Pancreas (tissue), 10 donors: ENCODE measurements at places on chromosomes 5 and 9. TPM values are rescaled to one million over a fixed set of nuclear protein-coding genes. Genes with fewer than 3 reads are reported as not detected.

GRCh38 chr9:87180361-87180760 lies 233.1 kb upstream of the GAS1 start:
- DNase-seq, result no peak

GRCh38 chr5:75993183-75993582 lies 90.0 kb upstream of the SV2C start:
- DNase-seq, result no peak

DNA sequence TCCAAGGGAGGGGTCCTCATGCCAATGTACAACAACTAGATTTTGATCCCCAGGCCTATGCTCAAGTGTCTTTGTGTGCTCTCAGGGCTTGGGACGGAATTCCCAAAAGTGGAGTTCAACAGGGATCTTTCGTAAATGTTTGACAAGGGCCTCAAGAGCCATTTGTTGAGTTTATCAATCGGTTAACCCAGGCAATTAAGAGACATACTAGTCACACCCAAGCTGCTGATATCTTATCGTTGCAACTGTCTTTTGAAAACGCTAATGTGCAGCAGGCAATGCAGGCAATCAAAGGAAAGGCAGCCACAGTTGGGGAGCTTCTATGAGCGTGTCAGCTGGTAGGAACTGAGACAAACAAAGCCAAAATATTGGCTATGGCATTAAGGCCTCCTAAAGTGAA lies 161.2 kb downstream of the CPLANE1 start:
- no peak for DNase-seq

DNA sequence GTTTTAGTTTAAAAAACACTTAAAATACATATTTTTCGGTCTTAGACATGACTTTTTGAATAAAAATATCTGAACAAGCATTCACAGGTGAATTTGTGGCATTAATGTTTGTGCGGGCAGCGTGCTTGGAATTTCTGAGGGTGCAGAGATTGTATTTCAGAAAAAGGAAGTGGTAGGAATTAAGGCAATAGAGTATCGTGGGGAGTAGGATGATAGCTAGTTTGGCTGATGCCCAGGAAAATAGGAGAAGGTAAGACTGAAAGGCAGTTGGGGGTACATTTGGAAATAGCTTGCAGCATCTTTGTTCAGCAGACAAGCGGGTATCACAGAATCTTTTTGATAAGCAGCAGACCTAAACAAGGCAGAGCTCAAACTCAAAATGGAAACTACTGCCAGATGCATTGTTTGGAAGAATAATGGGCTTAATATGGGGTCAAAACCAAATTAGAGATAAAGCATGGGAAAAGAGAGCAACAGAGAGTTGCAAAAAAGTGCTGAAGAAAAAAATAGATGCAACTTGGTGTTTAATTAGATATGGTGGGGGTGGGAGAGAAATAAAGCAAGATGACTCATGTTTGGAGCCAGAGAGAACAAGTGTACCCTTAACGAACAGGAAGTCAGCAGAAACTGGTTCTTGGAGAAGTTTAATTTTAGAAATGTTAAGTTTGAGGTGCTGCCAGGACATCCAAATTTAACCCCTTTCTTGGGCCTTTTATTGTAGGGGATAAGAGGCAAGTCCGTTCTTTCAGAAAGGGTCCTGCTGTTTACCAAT lies 85.7 kb upstream of the ARRDC3 start:
- DNase-seq, result no peak

HTR4 gene
- polyA plus RNA-seq, result not detected

ZNG1A gene
- 25.1 TPM for polyA plus RNA-seq

SPINK14 gene
- not detected for polyA plus RNA-seq

UGT3A2 gene
- polyA plus RNA-seq, result not detected

RAD1 gene
- polyA plus RNA-seq, result 10.1 TPM
